Keratinocyte (primary cell): ENCODE measurements at places on chromosomes 3 and 15. TPM values are rescaled to one million over a fixed set of nuclear protein-coding genes. Genes with fewer than 3 reads are reported as not detected.

The GOLGA8N gene
- polyA plus RNA-seq: 0.25 to 2.1 TPM (median 0.87 TPM) in 3 replicates

The CHDH gene
- 0.04 TPM in 1 of 3 replicates, not detected in the others for polyA plus RNA-seq

The MASP1 gene
- polyA plus RNA-seq: not detected in 3 replicates

The RUBCN gene
- 8.1 to 15.4 TPM (median 8.9 TPM) in 3 replicates for polyA plus RNA-seq

The ATP8B4 gene
- 0.03 to 0.15 TPM (median 0.05 TPM) in 3 replicates for polyA plus RNA-seq

The PIGZ gene
- polyA plus RNA-seq: 1.4 to 2.1 TPM (median 1.5 TPM) in 3 replicates

The SCAANT1 gene
- not detected in 3 replicates for polyA plus RNA-seq

The FMN1 gene
- 0.15 to 0.71 TPM (median 0.40 TPM) in 3 replicates for polyA plus RNA-seq

GRCh38 chr3:150371741-150372254 is 36.3 kb upstream of the TSC22D2 start:
- peak; percentile 98 for DNase-seq

- DNase-seq: peak; percentile 58
These were observed at the start of the genes LRRC49 and THAP10 for GRCh38 chr15:70892002-70892911. TSS of gene LRRC49 (plus strand) at chr15:70892826. CDS start at chr15:70892895, 69 bp downstream. TSS of gene THAP10 (minus strand) at chr15:70892433. CDS start at chr15:70892272, 161 bp downstream.

- no peak for DNase-seq
These were observed 639 bp upstream of the ITIH3 start for GRCh38 chr3:52793702-52794611.

DNA sequence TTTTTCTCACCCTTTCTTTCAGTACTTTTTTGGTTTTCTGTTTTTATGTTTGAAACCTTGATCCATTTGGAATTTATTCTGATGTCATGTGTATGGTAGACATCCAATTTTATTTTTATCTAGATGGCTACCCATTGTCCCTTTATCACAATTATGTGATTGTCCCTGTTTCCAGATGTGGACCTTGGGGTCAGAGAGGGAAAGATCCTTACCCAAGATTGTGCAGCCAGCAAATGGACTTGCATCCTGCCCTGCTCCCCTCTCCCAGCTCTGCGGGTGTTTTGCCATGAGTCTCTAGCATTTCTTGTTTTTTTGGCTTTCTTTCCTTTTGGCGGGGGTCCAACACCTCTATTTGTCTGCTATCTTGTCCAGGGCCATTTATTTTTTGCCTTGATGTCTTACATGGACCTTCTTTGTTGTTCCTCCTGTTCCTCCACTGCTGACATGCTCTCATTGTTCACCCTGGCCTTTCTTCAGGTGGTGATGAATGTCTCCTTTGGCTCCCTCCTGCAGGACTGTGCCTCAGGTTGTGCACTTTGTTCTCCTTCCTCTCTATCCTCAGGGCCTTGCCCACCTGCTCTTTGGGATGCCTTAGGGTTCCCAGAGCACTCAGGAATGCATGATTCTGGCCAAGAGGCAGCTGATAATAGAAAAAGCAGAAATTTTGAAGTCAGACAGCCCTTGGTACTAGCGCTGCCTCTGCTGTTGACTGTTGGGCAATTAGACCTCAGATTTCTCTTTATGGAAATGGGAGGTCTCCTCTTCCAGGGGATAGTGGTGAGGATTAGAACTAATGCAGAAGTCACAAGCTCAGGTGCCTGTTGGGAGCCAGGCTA is 84.3 kb downstream of the EEFSEC start:
- DNase-seq: no peak

GRCh38 chr3:71778353-71778752 is 6.6 kb downstream of the PROK2 start:
- DNase-seq: no peak

- DNase-seq: no peak
These were observed 467 bp downstream of the PIF1 start for GRCh38 chr15:64824929-64825430.

DNA sequence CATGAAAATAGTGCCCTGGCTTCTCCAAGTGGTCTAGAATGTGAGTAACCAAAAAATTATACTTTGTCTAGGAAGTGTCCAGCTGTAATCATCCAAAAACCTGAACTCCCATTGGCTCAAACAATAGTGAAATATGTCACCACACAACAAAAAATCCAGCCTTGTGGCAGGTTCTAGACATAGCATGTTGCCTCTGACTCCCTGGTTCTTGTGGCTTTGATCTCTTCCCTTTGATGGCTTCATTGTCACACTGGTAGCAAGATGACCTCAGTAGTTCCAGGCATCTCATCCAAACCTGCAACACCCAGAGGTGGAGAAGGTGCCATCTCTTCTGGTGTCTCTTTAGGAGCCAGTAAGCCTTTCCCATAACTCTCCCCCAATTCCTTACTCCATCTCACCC is 74.7 kb downstream of the CMSS1 start:
- no peak for DNase-seq

DNA sequence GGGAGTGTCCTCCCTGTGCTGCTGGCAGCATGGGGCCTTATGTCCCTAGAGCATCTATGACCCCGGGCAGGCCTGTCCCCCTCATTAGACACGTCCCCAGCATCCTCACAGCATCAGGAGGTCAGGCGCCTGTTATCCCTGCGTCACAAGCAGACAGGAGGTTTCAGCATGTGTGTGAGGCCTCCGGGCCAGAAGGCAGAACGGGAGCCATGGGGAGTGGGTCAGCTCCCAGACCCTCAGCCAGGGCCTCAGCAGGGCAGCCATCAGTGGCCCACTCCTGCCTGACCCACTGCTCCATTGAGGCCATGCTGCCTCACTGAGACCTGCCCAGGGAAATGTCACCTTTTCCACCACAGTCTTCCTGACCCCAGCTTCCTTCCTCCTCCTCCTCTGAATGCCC is 71.6 kb downstream of the DNAJB8 start:
- DNase-seq: no peak

- DNase-seq: no peak
These were observed 1.1 kb upstream of the PIK3CA start for GRCh38 chr3:179146911-179147513.

- DNase-seq: no peak
These were observed 180.3 kb downstream of the SYNPR start for GRCh38 chr3:63458405-63458804.

- DNase-seq: no peak
These were observed 574 bp downstream of the CASR start for GRCh38 chr3:122183893-122184590.

- no peak for DNase-seq
These were observed 214.2 kb upstream of the TPM1 start for GRCh38 chr15:62828364-62828763.

DNA sequence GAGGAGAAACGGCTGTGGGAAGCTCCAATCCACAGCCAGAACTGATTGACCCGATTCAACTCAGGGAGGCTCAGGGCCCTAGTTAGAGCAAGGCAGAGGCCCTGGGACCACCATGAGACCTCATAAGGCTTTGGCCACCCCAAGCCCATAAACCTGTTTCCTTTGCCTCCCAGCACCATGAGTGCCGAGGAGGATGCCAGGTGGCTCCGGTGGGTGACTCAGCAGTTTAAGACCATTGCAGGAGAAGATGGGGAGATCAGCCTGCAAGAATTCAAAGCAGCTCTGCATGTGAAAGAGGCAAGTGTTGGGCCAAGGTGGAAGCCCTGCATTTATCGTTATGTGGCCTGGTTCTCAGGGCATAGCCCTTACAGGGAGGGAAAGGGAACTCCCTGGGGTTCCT is 11.9 kb downstream of the NOX5 start:
- DNase-seq: no peak

GRCh38 chr3:168083906-168084305 is 11.8 kb downstream of the GOLIM4 start:
- no peak for DNase-seq

GRCh38 chr15:100733101-100733842 is 130.9 kb downstream of the ASB7 start:
- DNase-seq: no peak

DNA sequence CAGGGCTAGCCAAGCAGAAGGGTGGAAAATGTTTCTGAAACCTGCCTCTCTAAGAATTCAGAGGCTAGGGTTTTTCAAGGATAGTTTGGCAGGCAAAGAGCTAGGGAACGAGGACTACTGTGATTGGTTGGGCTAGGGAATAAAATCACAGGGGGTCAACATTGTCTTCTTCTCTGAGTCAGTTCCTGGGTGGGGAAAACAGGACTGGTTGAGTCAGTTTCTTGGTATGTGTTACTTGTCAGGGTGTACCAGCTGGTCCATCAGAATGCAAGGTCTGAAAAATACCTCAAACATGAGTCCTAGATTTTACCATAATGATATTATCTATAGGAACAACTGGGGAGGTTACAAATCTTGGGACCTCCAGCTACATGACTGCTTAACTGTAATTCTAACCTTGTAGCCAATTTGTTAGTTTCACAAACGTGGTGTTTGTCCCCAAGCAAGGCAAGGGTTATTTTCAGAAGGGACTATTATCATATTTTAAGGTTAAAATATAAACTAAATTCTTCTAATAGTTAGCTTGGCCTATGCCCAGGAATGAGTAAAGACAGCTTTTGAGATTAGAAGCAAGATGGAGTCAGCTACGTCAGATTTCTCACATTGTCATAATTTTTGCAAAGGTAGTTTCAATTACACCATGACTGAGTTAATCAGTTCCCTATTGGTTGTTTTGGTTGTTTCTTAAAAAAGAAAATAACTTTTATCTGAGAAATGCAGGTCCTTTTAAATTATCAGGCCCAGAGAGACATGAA is 231.5 kb downstream of the ALCAM start:
- DNase-seq: peak; percentile 95

- no peak for DNase-seq
These were observed 29.0 kb downstream of the ABHD6 start for GRCh38 chr3:58266577-58266976.

DNA sequence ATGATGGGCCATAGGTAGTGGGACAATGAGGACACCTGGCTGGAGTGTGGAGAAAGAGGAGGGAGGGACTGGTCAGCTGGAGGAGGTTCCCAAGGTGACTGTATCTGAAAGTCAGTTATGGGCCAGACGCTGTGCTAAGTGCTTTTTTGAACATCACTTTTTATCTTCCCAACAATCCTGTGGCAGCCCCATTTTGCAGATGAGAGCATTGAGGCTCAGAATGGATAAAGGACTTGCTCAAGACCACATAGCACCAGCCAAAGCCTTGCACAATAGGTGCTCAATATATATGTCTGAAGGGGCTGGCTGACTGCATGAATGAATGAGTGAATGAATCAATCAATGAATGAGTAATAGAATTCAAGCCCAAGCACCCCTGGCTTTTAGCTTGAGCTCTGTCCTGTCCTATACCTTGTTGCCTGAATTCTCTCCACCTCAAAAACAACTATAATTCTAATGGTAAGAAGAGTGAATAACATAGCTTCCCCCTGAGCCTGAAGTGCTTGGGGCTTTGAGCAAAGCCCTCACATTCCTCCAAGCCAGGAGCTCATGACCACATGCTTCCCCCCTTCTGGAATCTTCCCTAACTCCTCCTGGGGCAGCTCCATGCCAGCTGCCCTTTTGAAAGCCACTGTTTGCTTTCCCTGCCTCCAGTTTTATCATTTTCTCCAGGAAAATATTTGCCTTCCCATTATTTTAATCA is 150.9 kb downstream of the RPLP1 start:
- DNase-seq: no peak

- DNase-seq: no peak
These were observed 76.1 kb upstream of the MAP4 start for GRCh38 chr3:48092270-48092669.
